ENCODE measurements at places on chromosomes 5 and 9.
A peak's percentile ranks its signal among the peaks of the same experiment; 100 is the strongest.

DNA sequence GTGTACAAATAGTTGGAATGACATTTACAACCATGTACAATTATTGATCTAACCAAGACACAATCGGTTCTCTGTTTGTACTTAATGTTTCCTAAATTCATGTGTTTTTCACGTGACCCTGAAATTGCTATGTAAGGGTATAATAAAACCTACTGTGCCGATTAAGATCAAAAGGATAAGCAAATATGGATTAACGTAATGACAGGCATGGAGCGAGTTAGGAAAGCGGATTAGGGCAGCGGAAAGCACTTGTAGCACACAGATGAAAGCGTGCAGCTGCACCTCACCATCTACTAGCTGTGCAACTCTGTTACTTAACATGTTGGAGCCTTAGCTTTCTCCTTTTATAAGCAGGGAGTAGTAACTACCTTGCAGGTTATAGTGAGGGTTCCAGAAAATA is 38.3 kb upstream of the ZFYVE16 start:
- no peak for DNase-seq

- no peak for DNase-seq
Measured at GRCh38 chr5:109125755-109126429, 283.9 kb downstream of the PJA2 start.

DNA sequence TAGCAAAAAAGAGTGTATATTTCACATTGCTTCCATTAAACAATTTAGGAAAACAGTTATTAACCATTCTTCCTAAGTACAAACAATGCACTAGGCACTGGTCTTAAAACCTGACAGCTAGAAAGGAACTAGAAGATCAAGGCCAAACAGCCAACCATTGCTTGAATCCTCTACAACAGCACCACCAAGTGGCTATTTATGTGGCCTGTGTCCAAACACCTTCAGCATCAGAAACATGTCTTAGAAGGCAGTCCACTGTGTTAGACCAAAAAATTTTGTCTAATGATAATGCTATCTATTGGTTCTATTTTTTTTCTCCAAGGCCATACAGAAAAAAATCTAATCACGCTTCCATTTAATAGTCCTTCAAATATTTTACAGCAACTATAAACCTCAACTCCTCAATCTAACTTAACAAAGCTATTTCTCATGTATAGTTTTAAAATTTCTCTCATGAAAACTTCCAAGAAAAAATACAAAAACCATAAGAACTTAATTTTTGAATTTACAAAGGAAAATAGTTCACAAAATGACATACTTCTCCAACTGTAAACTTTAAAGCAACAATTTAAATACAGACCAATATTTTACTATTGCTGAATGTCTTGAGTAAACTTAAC is 36.1 kb downstream of the CAAP1 start:
- no peak for DNase-seq

- DNase-seq, result no peak
Measured at GRCh38 chr5:33509036-33509435, 68.3 kb downstream of the TARS1 start.

DNA sequence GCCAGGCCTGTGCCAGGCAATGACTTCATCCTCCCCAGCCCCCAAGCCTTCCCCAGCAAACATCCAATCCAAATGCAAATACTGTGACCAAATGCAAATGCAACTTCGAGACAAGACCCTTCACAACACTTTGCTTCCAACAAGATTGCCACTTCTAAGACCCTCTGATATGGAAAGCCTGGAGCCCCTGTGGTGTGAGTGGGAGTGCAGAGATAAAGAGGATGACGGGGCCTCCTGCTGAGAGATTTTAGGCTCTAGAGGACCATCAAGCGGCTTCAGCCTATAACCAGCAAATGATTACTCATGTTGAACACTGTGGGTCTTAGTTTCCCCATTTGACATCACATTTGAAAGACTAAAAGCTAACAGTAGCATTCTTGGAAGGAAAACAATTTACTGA is 46.6 kb upstream of the GABRP start:
- DNase-seq, result no peak

DNA sequence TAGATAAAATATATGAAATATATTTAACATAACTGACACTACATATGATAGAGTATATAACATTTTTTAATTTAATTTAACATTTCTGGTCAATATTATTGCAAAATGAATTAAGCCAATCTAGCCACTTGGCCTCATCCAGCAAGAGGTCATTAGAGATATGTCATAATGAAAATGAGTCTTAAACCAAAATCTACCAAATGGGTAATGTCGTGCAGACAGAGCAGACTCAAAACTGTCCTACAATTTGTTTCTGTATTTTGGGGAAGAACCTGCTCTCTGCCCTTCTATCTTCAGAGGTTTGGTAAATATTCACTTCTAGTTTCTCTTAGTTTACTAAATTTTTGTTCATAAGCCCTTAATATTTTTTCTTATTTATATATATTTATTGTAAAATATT is 61.4 kb downstream of the ARHGEF28 start:
- DNase-seq, result no peak

DNA sequence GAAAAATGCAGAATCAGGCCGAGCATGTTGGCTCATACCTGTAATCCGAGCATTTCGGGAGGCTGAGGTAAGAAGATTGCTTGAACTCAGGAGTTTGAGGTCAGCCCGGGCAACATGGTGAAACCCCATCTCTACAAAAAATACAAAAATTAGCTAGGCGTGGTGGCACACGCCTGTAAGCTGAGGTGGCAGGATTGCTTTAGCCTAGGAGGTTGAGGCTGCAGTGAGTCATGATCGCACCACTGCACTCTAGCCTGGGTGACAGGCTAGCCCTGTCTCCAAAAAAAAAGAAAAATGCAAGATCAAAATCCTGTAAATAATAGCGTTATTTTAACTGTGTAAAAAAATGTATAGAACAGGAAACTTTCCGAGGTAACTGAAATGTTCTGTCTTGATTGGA is 39.4 kb downstream of the RNF44 start:
- no peak for DNase-seq

DNA sequence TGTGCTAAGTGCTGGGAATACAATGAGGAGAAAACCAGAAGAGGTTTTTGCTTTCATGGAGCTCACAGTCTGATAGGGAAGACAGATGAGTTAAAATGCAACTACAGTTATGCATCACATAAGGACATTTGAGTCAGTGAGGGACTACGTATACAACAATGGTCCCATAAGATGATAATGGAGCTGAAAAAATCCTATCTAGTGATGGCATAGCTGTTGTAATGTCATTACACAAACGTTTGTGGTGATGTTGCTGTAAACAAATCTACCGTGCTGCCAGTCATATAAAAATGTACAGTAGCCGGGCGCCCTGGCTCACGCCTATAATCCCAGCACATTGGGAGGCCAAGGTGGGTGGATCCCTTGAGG is 110.1 kb upstream of the RAD23B start:
- no peak for DNase-seq

GRCh38 chr5:154087260-154087659 is 48.5 kb downstream of the MFAP3 start:
- peak; percentile 73 for DNase-seq

GRCh38 chr5:172843825-172844576 is 9.9 kb downstream of the ERGIC1 start:
- no peak for DNase-seq

DNA sequence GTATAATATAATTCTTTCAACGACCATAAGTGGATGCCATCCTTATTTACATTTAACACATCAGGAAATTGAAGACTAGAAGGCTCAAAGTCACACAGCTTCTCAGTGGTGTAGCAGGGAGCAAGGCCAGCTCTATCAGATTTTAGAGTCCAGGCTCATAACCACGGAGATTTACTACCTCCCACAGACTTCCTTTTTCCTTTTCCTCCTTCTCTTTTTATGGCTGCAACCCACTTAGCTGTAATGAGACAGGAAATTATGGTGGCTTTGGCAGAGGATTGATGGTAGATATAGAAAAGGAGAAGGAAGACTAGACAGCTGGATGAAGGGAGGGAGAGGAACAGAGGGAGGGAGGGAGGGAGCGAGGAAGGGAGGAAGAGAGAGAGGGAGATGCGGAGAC is 47.4 kb downstream of the SPEF2 start:
- no peak for DNase-seq

- no peak for DNase-seq
Measured at GRCh38 chr5:93303291-93303691, 277.7 kb downstream of the NR2F1-AS1 start.

GRCh38 chr9:82223442-82223841 is 234.9 kb downstream of the SPATA31D1 start:
- DNase-seq, result no peak

DNA sequence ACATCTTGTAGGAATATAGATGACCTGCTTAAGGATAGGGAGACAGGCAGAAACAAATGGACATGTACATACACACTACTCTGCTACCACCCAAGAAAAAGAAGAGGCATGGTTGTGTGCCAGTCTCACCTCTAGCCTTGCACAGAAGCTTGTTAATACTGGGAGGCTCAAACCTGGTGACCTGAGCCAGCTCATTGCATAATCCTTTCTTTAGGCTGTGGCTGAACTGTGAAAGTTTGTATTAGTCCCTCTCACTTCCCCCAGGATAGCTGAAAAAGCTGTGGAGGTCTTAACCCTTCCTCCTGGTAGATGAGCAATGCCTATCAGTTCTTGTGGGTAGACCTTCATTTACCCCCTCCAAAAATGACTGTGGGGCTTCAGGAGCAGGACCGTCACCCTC is 28.7 kb downstream of the TPD52L3 start:
- no peak for DNase-seq

GRCh38 chr9:95857896-95858295 is 17.6 kb upstream of the ERCC6L2 start:
- no peak for DNase-seq

DNA sequence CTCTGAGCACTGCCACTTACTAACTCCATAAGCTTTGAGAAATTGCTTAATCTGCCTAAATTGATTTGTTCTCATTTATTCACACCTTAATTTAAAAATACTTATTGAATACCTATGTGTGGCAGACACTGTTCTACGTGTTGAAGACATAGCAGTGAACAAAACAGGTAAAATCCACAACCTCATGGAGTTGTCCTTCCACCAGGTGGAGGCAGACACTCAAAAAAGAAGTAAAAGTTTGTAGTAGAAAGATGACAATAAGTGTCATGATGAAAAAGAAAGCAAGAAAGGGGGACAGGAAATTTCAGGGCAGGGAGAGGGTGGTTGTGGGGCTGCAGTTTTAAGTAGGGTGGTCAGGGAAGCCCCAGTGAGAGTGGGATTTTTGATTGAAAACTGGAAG is 94.9 kb downstream of the SREK1 start:
- no peak for DNase-seq

DNA sequence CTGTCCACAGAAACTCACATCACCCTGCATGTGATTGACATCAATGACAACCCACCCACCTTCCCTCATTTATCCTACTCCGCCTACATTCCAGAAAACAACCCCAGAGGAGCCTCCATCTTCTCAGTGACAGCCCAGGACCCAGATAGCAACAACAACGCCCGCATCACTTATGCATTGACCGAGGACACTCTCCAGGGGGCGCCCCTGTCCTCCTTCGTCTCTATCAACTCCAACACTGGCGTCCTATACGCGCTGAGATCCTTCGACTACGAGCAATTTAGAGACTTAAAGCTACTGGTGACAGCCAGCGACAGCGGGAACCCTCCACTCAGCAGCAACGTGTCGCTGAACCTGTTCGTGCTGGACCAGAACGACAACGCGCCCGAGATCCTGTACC is 1.7 kb downstream of the PCDHGA3 start:
- DNase-seq, result no peak
